Glomerular endothelial cell (primary cell): ENCODE measurements at places on chromosomes 13 and 19.

- no peak for DNase-seq
These were observed 1.3 kb downstream of the PNMA8B start for GRCh38 chr19:46494146-46494940.

DNA sequence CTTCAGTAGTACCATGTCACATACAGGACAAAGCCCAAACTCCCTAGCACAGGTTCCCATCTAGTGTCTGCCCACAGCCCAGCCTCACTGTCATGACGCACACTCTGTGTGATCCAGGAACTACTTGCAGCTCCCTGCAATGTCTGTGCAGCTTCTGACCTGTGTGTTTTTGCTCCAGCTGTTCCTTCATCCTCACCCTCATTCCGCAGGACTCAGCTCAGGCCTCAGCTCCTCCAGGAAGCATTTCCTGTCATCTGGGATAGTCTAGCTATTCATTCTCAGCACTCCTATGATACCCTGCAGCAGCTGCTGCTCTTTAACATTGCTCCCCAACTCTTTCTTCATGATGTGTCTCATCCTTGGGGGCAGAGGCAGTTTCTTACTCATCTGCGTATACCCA, 56.1 kb downstream of the ENOX1 start:
- DNase-seq: no peak

- DNase-seq: no peak
These were observed 279 bp downstream of the DMRTC2 start for GRCh38 chr19:41845051-41845590.

- no peak for DNase-seq
These were observed 432 bp downstream of the ZNF611 start for GRCh38 chr19:52734331-52734892.

DNA sequence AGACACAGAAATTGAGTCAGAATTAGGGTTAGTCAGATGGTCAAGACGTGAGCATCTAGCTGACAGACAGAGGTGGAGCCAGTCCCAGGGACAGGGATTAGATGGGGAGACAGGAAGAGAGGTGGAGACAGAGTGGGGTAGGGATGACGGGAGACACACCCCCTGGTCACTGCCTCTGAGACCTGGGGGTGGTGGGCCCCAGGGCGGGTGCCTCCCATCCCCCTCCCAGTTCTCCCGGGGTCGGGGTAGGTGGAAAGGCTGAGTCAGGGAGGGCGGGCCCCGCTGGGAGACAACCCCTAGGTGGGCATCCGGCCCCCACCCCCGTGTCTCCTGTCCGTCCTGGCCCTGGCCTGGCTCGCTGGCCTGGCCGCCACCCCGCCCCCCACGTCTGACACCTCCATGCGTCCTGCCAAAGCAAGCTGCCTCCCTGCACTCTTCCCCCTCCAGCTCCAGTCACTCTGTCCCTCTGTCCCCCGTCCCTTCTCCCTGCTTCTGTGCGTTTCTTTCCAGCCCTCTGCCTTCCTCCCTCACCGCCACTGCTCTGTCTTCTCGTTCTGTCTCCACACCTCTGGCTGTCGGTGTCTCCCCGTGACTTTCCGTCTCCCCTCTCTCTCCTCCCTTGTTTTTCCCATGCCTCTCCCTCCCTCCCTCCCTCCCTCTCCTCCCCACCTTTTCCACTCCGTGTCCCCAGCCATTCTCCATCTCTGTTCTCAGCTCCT, 15.1 kb downstream of the CCDC97 start:
- DNase-seq: no peak
